Caki2 (cell line): ENCODE measurements at places on chromosomes 3 and 15. TPM values are rescaled to one million over a fixed set of nuclear protein-coding genes. Genes with fewer than 3 reads are reported as not detected.

GRCh38 chr3:57538465-57538864 is 5.7 kb downstream of the DNAH12 start:
- DNase-seq, result no peak

The HCN4 gene
- total RNA-seq, result 0.14 TPM in 1 of 2 replicates, not detected in the other

DNA sequence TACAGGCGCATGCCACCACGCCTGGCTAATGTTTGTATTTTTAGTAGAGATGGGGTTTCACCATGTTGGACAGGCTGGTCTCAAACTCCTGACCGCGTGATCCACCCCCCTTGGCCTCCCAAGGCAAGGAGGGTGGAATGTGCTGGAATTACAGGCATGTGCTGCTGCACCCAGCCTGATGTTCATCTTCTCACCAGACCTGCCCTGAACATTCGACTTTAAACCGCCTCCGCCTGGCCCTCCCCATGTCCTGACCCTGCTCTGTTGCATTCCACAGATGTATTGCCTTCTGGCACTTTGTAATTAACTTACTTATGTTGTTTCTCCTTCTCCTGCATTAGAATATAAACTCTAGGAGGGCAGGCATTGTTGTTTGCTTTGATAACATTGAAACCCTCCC is 102.1 kb downstream of the LINGO1 start:
- DNase-seq, result no peak

DNA sequence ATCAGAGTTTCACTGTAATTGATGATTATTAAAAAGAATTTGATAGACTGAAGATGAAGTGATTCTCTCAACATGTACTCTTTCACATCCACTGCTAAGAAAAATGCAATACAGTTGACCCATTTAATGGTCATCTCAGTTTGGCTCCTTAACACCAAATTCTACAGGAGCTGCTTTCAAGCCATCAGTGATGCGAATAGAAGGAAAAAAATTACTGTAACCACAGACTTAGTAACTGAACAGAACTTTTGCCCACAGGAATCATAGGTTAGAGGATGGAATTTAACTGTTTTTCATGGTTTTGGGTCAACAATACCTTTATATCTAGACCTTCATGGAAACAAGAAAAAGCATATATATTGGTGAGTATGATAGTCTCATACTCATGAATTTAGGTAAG is 633.5 kb downstream of the CADM2 start:
- DNase-seq, result no peak

DNA sequence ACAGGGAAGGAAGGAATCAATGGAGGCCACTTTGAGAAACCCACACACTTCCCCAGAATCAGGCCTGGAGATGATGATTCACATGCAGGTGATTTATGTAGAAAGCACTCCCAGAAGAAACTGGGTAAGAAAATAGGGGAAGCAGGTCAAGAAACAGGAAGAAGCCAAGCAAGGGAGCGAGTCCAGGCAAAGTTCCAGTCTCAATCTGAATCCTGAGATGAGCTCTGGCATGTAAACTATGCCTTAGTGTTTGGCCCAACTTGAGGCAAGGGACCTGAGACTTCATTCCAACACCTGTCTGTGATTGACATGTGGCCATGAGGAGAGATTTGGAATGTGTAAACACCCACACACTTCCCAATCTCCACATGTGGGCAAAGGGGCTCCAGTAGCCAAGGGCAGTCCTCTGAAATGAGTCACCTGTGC is 61.6 kb upstream of the CTNNB1 start:
- DNase-seq, result no peak
